ENCODE measurements at places on chromosomes 7 and 10.

- no peak for DNase-seq
Observed at GRCh38 chr7:12032146-12032545, 178.9 kb upstream of the TMEM106B start.

GRCh38 chr7:66886152-66886551 lies 34.9 kb upstream of the TMEM248 start:
- no peak for DNase-seq

GRCh38 chr7:139995017-139995915 lies 67.5 kb downstream of the PARP12 start:
- peak; percentile 51 for DNase-seq

- no peak for DNase-seq
Observed at GRCh38 chr10:58565271-58565670, 52.6 kb downstream of the BICC1 start.

- no peak for DNase-seq
Observed at GRCh38 chr10:26242706-26243350, 26.3 kb downstream of the GAD2 start.

DNA sequence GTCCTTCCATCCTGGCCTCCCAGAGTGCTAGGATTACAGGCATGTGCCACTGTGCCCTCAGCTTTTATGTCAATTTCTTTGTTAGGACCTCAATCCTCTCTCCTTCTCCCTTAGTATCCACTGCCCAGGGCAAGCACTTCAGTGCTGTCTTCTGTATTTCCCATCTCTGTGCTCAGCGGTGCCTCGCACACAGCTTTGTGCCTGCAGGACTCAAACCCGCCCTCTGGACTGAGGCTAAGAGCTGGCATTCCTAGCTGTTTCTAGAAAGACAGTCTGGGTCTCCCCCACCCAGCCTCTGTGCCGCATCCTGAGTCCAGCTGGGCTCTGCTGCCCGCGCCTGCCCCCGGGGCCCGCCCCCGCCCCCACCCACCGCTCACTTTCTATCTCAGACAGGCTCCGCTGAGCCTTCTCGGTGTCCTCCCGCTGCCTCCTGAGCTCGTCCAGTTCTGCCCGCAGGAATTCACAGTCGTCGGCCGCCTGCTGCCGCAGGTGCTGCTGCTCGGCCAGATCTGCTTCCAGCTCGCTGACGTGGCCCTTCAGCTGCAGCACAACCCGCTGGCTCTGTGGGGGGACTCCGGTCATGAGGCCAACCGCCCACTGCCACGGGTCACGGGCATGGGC lies 67.3 kb downstream of the SPDYE5 start:
- DNase-seq, result no peak

GRCh38 chr7:45459476-45459875 lies 114.7 kb upstream of the ADCY1 start:
- DNase-seq, result no peak

GRCh38 chr10:78155722-78156121 lies 122.1 kb downstream of the RPS24 start:
- no peak for DNase-seq

- no peak for DNase-seq
Observed at GRCh38 chr10:11560076-11560709, 51.3 kb downstream of the USP6NL start.

DNA sequence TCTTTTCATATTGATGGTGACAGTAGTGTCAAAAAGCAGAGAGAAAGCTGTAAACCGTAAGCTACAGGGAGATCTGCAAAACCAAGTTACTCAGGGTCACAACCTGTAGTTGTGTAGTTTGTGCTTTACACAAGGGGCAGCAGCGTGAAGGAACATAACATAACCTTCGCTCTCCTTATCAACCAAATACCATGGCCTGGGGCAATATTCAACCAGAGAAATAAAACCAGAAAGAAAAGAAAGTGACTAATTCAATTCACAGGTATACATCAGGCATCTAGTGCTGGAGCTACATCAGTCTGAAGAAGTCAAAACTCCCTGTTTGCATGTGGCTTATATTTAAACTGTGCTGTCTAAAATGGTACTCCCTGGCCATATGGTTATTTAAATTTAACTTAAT lies 224.3 kb downstream of the TWIST1 start:
- DNase-seq, result no peak

DNA sequence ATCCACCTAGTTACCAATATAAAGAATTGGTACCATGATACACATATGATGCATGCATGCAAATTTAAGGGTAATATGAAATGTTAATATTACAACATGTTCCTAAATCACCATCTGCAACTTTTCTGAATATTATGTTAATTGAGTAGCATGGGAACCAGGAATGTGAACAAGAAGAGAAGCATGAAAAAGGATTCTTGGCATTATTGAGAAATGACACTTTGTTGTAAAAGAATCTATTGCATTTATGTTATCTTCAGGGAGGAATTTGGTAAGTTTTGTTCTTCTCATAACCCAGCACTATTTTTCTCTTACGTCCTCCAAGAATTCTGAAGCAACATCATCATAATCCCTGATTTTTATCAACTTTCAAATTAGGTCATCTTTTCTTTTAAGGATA lies 159.9 kb upstream of the SLC25A13 start:
- no peak for DNase-seq

GRCh38 chr7:89988074-89988473 lies 166.2 kb upstream of the STEAP1 start:
- DNase-seq, result no peak

- DNase-seq, result no peak
Observed at GRCh38 chr7:20395511-20395910, 64.8 kb downstream of the ITGB8 start.

- DNase-seq, result no peak
Observed at GRCh38 chr7:27180431-27181420, 4.3 kb downstream of the HOXA11 start.

- no peak for DNase-seq
Observed at GRCh38 chr7:139725077-139725476, 52.7 kb downstream of the HIPK2 start.

DNA sequence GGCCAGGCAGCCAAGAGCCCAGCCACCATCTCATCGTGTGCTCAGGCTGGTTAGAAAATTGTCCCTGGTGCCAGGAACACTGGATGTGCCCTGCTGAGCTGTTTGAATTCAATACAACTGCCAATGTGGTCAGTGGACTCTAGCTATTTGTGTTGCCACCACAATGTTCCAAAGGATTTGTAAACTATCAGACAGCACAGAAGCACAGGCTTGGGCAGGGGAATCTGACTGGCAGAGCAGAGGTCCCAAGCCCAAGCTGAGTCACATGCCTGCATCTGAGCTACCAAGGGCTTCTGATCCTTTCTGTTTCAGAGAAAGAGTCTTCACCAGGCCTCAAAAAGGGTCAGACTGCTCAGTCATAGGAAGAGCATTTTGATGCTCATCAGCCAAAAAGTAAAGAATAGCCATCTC lies 232.1 kb upstream of the SEMA3C start:
- DNase-seq, result no peak

- DNase-seq, result no peak
Observed at GRCh38 chr10:78604721-78605120, 464.0 kb upstream of the ZMIZ1 start.

GRCh38 chr7:133253519-133253875 lies 619 bp downstream of the EXOC4 start:
- DNase-seq, result no peak

GRCh38 chr7:70619130-70619529 lies 512.8 kb upstream of the GALNT17 start:
- DNase-seq, result no peak

DNA sequence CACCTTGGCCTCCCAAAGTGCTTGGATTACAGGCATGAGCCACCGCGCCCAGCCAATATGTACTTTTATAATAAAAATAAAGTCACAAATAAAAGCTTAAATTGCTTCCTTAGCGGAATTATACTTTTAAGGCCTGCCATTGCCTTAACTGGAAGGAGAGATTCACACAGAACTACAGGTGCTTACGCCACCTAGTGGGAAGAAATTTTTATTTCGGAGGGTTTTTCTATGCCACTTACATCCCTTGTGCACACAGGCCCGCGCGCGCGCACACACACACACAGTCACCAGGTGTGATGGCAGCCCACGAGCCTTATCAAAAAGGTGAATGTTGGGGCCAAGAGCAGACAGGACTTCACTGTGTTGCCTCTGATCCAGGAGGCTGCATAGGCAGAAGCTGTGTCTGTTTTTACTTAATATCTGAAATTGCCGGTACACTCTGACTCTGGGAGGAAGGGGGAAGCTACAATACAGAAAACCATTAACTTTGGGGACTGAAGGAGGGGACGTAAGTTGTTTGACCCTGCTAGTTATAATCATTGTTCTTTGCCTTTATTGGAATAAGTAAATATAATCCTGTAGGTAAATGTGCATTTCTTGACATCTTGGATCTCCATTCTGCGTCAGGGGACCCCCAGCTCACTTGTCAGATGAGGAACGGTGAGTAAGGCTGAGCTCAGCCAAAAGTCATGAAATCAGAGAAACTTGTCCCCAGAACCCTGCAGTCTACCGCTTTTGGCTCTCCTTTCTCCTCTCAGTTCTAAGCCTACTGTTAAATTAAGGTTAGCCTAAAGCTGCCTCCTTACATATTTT lies 87.1 kb downstream of the SLC16A9 start:
- DNase-seq, result peak; percentile 16

- DNase-seq, result no peak
Observed at GRCh38 chr7:94511718-94512117, 2.1 kb downstream of the CASD1 start.

GRCh38 chr7:23468526-23469149 lies 1.7 kb downstream of the IGF2BP3 start:
- no peak for DNase-seq

DNA sequence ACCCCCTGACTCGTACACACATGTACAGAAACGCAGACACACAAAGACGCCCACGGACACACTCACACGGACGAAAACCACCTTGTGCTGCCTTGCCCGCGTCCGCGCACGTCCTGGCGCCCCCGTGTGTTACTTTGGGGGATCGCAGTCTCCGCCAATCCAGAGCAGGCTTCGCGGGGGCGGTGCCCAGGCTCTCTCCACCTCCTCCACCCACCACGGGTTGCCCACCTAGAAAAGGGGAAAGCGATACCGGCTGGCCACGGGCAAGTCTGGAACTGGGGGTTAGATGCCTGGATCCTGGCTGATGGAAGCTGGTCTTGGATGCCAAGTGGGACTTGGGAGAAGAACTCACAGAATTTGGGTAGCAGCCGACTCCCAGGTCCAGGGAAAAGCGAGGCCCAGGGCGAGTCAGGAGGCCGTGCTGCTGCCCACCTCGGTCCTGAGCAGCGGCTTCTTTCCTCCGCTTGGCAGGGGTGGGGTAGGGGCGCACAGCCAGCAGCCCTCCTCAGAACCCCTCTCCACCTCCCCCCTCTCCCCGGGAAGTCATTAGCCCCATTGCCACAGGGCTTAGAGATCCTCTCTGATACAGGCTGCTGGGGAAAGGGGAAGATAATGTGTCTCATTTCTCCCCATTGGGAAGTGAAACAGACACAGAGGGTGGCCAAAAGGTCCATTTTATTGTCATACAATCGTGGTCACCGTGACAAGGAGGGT lies 4.6 kb upstream of the VGF start:
- DNase-seq, result peak; percentile 77

DNA sequence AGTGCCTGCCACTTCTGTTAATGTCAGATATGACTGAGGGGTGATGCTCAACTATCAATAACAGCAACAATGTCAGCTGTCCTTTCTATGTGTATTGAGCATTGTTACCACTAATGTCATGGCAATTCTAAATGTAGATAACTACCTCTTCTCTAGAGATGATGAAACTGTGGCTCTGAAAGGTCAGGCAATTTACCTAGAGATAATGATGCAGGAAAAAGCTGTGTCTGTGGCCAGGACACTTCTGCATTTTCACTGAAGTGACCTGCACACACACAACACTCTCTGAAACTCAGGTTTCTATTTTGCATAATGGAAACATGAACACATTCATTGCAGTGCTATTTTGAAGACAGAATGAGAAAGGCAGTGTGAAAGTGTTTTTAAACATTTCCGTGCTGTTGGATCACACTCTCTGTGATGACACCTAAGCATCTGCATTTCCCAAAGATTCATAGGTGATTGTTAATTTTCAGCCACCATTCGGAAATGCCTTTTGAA lies 148.2 kb downstream of the KCND2 start:
- DNase-seq, result no peak

DNA sequence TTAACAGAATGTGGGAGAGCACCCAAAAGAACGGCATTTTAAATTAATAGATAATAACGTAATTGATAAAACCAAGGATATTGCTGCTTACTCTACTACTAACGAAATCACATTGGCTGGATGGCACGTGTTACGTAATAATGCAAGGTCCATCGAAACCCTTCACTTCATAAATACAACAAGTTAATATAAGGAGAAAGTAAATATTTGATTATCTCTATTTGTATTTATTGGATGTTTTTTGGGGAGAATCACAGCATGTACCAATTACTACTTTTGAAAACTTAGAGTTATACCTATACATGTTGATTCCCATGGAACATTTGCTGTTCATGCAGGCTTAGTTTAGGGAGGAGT lies 1.6 kb downstream of the PRKG1 start:
- no peak for DNase-seq

GRCh38 chr7:2873146-2873545 lies 29.0 kb upstream of the GNA12 start:
- no peak for DNase-seq

DNA sequence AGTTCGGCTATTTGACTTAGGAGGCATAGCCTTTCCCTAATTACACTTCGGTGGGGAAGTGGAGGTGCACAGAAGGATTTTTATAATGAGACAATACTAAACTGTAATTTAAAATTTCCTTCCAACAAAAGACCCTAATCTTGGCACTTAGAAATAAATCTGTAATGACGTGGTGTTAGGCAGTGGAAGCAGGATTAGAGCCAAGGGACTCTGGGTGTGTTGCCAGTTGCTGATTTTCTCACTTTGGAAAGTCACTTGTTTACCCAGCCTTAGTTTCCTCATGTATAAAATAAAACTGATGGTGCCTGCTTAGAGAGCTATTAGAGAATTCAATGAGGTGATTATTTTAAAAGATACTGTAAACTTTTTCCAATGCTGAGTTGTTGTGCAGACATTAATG lies 287.2 kb downstream of the AUTS2 start:
- DNase-seq, result no peak

GRCh38 chr7:107994421-107995030 lies 8.4 kb downstream of the LAMB1 start:
- DNase-seq, result no peak

DNA sequence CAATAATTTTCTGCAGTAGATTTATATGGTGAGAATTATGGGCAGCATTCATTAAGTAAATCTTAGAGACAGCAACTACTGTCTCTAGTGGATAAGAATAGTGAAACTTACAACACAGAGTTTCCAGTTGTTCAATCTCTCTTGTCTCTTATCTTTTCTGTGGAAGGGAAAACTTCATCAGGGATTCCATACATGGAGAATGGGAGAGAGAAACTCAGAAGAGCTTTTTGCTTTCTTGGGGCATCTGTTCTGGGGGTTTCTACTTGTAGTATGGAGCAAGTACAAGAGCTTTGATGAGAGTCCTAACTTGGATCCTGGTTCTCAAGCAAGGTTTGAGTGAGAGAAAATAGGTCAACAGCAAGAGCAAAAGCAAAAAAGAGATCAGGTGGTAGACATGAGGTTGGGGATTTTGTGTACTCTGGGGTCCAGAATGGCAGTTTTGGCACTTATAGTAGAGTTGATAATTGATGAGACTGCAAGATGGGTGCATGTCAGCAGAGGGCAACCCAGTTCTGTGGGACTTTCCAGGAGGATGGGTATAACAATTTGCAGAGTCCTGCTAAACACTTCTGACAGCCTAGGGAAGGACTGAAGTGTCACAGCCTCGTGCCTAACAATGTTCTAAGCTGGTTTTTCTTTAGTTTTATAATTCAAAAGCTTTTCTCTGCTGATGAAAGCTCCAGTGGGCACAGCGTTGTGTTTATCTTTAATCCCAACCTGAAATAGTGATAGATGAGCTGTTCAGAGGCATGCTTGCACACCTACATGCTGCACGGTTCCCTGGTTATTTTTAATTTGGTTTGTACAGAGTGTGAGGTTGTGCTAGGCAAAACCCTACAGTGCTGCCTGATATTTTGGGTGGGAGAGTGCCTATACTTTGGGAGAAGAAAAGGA lies 32.0 kb upstream of the STRIP2 start:
- no peak for DNase-seq

Data from H54 (cell line).